ENCODE measurements at places on chromosomes 2 and 18.

DNA sequence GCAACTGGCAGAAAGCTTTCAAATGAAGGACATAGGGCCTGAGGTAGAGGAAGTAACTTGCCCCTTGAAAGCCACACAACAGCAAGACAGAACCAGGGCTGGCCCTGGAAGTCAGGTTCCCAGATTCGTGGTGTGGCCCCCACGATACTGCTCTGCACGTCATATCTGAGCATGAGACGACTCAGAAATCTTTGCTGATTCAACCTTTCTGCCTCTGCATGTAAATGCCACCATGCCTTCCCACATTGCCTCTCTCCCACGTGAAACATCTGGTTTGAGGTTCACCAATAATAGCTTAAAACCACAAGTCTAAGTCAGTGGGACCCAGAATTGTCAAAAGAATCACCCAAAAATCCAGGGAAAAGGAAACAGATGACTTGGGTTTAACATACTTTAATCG, 214.0 kb upstream of the TRIB2 start:
- DNase-seq = no peak

GRCh38 chr2:71905205-71905604, 242.5 kb downstream of the CYP26B1 start:
- DNase-seq = no peak

DNA sequence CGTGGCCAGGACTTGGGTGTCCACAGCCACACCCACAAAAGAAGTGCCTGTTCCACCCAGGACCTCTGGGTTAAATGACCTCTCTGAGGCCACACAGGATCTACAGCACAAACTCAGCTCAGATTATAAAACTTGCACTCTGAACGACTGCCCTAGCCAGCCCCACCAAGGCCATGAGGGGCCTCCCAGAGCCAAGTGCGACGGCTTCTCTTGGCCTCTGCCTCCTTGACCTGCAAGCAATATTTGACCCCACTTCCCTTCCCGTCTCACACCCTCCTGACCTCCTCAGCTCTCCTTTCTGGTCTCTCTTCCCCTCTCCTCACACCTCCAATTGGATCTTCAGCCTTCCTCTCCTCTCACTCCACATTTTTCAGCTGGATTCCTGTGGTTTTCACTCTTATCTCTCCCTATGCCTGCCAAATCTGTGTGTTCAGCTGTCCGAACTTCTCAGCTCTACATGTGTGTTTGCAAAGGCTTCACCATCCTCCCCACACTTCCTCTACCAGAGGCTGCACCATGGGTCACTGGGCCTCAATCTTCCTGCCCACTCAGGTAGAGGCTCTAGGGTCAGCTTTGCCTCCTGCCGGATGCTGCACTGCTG, 25.3 kb upstream of the STEAP3 start:
- DNase-seq = no peak

DNA sequence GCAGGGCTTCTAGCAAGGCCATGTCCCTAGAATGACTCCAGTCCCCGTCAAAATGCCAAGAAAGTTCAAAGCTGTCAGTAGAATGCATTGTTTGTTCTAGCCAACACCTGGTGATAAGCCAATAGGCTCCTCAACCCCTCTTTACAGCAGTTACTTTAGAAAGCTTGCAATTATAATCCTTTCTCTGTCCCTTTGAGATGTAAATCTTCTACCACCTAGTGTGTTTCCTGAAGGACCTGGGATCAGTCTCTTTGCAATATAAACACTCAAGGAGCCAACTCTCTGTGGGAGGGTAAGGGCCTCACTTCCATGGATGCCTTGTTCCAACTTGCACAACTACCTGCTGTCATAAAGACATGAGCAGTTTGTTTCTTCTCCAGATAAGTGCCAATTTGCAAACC, 301.8 kb downstream of the NBAS start:
- DNase-seq = no peak

- DNase-seq = no peak
Measured at GRCh38 chr2:170943596-170943995, 14.5 kb downstream of the GORASP2 start.

DNA sequence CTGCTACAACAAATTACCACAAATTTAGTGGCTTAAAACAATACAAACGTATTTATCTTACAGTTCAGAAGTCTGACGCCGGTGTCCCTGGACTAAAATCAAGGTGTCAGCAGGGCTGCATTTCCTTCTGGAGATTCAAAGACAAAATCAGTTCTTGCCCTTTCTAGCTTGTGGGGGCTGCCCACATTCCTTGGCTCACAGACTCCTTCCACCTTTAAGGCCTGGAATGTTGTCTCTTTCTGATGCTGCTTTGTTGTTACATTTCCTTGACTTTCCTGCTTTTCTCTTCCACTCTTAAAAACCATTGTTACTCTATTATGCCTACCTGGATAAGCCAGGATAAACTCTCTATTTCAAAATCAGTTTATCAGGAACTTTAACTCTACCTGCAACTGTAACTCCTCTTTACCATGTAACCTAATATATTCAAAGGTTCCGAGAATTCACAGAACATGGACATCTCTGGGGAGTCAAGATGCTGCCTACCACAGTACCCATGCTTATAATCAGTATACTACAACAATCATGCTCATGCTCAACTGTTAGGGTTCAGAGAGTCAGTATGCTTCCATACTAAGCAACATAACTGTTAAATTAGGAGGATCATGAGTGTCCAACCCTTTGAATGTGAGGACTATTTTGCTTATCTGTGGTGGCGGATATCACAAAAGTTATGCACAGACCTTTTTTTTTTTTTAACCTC, 27.4 kb downstream of the YES1 start:
- DNase-seq = no peak

DNA sequence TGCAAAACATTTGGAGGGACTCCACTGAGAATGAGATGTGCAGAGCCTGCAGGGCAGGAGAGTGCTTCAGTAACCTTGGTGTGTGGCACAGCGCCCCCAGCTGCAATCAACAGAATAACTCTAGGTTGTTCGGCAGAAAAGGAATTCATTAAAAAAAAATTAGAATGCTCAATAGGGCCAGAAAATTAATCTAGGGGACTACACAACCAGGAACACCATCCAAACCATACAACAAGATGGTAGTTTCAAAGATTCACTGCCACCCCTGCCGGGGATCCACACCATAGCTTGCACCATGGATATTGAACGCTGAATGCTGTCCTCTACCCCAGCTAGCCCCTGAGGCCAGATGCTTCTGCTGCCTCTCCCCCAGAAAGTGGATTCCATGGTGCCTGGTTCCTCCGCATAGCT, 50.1 kb downstream of the THUMPD2 start:
- DNase-seq = no peak

GRCh38 chr2:29459445-29460179, 344.4 kb downstream of the CLIP4 start:
- DNase-seq = no peak

- DNase-seq = no peak
Measured at GRCh38 chr18:22297008-22297407, 120.7 kb downstream of the CTAGE1 start.

DNA sequence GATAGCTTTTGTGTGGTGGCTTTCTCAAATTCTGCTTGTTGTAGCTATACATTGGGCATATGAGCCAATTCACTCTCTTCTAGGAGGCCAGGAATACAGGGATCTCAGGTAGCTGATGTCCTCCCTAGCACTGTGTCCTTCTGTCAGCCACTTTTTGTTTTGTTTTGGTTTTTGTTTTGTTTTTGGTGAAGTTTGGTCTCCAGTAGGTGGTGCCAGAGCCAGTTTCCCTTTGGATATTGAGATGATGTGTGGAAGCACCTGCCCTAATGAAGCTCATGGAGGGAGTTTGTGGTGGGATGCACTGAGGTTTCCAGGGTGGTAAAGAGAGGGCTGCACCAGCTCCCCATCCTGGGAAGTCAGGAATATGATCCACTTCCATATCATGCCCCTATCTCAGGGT, 100.5 kb upstream of the VWC2L start:
- no peak for DNase-seq

GRCh38 chr2:128284037-128284441, 34.6 kb downstream of the HS6ST1 start:
- DNase-seq = no peak

- no peak for DNase-seq
Measured at GRCh38 chr2:236641051-236641726, 71.6 kb downstream of the ACKR3 start.

DNA sequence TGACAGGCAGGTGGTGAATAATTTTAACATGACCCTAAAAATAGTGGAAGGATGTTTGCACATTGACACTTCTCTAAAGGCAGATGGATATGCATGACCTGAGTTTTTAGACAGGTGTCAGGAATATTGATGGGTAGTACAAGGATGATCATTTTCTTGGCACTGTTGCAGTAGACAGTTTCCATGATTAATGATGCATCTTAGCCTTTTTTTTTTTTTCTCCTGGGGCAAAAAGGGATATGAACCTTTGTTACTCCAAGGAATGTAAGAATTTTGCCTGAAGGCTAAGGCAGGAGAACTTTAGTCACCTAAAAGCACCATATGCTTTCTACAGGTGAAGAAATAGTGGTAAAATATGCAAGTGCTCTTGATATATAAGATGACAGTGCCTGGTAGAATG, 136.3 kb upstream of the CAVIN2 start:
- no peak for DNase-seq

- no peak for DNase-seq
Measured at GRCh38 chr2:23940718-23941620, 706 bp downstream of the UBXN2A start.

- no peak for DNase-seq
Measured at GRCh38 chr2:133365117-133365516, 203.1 kb downstream of the NCKAP5 start.

DNA sequence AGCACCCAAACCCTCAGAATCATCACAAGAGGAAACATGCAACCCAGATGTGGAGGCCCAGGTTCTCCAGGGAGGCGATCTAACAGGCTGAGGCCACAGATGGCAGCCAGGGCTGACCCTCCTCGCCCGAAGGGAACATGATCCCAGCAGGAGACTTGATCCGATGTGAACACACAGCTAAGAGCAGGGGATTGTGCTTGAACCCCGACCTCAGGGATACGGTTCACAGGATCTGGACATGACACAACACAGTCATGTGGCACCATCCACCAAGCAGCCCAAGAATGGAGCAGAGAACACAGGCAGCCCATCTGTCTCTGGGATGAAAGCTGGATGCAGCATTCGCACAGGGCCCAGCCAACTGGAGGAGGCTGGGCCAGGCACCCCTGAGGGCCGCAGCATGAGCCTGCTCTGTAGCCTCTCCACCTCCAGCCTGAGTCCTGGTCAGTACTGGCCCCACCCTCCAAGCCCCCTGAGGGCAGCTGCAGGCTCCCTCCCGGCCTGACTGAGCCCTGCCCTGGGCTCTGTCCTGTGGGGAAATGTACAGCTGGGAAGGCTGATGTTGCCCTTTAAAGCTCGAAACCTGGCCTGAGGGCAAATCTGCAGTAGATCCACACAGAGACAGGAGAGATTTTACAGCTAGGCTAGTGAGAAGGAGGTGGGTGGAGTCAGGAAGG, 39.0 kb downstream of the AQP12A start:
- DNase-seq = no peak

DNA sequence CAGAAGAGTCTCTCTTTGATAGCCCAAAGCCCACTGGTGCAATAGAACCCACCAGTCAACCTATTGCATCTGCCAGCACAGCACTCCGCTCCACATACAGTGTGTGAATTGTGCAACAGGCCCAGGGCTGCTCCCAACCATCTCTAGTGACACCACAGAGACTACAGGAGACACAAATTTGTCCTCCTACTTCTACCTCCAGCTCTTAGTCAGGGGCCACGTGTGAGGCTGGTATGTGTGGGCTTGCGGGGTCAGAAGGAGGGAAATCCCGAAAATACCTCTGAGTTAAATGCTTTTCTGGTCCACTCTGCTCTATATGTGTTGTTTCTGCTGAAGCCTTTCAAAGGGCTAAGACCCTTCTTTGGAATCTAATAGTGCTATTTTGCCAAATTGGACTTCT, 18.0 kb downstream of the DGUOK start:
- no peak for DNase-seq

DNA sequence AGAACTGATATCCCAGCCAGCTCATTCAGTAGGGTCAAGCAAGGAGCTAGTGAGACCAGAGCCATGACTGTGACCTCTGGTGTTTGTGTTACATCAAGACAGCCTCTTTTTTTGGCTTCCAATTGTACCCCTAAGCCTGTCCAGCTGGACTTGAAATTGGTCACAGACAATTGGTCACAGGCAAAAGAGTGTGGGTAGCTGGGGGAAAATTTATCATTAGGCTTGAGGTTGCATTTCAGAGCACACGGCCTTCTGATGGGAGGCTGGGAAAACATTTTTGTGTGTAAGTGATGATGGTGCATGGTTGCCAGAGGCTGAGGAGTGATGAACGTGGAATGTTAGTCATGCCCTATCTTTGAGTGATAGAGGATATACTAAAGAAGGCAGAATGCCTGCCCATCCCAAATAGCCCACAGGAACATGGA, 285.1 kb upstream of the SLC14A2 start:
- no peak for DNase-seq

- DNase-seq = no peak
Measured at GRCh38 chr2:51297488-51297887, 265.6 kb upstream of the NRXN1 start.

- DNase-seq = no peak
Measured at GRCh38 chr18:10726198-10727068, 200.6 kb downstream of the NAPG start.

- no peak for DNase-seq
Measured at GRCh38 chr2:15588329-15588919, 3.2 kb upstream of the DDX1 start.

DNA sequence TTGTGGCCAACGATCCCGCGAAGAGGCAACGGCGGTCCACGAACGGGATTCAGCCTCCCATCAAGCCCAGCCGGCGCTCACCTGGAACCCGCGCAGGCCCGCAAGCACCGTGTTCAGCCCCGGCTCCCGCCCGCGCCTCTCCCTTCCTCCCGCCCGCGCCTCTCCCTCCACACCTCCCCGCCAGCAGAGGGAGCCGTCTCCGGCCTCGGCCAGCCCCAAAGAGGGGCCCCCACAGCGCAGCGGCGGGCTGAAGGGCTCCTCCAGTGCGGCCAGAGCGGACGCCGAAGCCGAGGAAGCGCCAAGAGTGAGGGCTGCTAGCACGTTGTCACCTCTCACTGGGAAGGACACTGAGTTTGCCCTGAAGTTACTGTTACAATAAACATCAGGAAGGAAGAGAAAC, 55.3 kb upstream of the LAPTM4A start:
- no peak for DNase-seq

- DNase-seq = peak; percentile 68
Measured at GRCh38 chr2:231601356-231602229, 8.9 kb downstream of the TEX44 start.

DNA sequence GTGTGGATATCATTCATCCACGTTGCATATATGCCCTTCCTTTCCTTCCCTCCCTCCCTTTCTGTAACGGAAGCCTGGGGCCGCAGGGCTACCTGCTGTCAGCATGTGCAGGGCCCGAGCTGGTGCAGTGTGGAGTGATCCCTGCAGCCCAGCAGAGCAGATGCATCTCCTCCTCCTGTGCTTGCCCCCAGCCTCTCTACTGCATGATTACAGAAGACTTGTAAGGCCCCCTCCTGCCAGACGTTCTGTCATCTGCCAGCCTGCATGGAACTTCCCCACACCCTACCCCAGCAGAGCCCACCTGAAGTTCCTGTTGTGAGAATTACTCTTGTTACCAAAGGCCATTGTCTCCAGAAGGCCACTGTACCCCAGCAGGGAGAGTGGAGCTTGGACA, 67.5 kb upstream of the FOSL2 start:
- no peak for DNase-seq
